ENCODE measurements at places on chromosomes 3 and 15.

DNA sequence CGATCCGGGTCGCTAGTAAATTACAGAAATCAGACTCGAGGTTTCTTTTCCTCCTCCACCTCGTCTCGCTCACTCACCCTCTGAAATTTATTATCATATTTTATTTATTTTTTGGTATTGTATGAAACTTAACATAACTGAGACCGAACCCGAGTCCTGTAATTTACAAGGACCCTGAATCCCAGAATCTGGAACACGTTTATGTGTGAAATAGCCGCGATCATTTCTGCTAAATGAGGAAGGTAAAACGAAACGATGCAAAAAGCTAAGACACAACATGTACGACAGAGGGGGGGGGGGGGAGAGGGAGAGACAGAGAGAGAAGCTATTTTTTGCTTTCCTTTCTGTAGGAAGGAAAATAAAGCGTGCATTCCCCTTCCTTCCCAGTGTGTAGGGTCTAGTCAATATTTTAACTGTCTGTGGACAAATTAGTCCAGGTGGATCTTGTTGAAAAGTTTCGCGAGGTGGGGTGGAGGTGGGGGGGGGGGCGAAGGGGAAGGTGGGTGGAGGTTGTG lies 1.6 kb downstream of the BBX start:
- no peak for DNase-seq

- DNase-seq = no peak
Observed at GRCh38 chr3:159751146-159751545, 237.5 kb upstream of the IL12A start.

DNA sequence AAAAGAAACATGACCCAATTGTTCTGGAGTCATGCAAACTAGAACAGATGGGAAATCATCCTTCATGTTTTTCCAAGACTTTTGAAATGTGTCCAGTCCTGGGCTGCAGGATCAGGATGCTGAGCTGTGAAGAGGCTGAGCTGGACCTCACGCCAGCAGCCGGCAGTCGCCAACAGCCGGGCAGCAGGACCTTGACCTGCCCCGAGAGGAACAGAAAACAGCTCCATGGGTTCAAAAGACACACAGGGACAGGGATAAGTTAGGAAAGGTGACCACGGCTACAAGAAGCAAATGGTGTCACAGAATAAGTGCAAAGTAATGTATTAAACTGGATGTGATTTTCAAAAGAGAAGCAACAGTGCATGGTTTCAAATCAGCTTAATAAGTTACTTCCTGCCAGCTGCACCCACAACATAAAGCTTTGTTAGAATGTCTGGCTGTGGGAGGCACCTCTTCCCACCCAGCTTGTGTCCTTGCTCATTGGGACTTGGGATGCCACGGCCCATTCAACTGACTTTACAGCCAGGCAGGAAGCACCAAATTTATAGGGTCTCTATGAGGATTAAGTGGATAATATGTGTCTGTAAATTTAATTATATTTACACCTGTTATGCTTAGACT lies 266.4 kb downstream of the GABRG3 start:
- no peak for DNase-seq

DNA sequence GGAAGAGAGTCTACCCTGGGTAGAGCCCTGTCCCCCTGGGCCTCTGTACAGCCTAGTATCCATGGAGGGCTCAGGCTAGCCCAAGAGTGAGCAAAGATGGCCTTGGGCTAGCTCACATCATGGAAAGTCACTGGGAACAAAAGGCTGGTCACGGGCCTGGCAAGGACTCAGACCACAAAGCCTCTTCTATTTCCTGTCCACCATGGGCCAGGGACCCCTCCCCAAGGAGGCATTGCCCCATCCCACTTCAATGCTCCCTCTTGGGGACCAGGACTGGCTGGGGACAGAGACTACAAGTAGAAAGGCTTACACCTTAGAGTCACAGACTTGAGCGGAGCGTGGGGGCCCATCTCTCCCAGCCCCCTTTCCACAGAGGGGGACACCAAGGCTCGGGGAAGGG lies 16.9 kb downstream of the DUSP7 start:
- DNase-seq = no peak

DNA sequence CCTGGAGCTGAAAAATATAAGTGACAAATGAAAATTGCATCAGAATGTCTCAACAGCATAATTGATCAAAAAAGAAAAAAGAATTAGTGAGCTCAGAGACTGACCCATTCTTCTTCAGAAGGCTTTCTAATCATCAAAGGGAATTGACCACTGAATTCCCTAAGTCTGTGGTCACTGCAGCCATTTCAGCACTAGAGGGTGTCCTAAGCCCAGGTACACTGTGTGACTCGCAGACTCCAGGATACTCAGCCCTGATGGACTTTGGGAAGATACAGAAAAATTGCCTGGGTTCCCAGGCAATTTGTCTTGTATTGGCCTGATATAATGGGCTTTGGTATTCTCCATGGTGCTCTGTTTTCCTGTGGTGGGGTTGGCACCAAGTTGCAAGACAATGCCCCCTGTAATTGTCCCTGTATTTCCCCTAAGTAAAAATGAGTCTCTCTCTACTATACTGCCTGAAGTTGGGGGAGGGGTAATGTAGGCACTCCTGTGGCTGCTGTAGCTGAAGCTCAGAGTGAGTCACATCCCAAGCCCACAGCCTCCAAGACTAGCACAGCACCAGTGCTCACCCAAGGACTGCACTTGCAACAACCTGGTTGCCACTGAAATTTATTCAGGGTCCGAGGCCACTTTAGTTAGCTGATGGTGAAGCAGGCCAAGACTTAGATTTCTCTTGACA lies 256.0 kb upstream of the STAC start:
- no peak for DNase-seq

DNA sequence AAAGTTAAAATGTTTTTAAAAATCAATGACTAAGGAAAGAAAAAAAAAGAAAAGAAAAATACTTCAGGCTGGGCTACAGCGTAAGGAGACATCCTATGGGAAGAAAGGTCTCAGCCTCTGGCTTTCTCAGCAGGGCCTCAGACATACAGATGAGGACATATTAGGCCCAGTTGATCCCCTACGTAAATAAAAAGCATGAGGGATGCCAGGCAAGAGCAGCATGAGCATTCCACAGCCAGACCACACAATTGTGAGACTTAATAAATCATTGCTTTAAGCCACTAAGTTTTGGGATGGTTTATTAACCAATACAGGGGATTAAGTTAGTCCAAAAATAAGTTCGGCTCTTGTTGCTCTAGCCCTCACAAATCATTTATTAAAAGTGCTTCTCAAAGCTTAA lies 394.1 kb upstream of the NECTIN3 start:
- DNase-seq = no peak

- DNase-seq = no peak
Observed at GRCh38 chr3:123330441-123330991, 118.4 kb downstream of the ADCY5 start.

GRCh38 chr3:112582244-112582874 lies 20.5 kb downstream of the SLC35A5 start:
- no peak for DNase-seq

GRCh38 chr3:108092501-108092900 lies 1.7 kb upstream of the CD47 start:
- no peak for DNase-seq

- DNase-seq = no peak
Observed at GRCh38 chr3:39438880-39439279, 28.6 kb upstream of the MOBP start.

- no peak for DNase-seq
Observed at GRCh38 chr3:156358232-156358631, 196.7 kb downstream of the SSR3 start.

DNA sequence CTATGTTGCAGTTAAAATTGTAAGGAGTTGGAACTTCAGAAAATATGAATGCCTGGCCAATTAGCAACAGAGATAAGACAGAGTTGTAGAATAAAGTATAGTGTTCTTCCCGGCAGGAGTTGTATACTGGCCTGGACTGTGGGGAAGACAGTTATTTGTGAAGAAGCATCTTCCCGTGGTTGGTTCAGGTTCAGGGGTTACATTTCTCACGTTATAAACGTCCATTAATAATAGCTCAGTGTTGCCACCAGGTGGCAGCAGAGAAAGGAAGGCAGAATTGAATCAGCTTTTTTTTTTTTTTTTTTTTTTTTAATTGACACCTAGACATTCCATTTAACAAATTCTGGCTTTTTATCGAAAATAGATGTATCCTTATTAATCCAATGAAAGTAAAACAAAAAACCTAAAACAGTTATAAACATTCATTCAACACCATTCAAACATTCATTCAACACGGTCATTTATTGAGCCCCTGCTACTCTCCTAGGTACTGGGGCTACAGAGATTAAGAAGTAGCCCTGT lies 66.4 kb upstream of the NR2E3 start:
- DNase-seq = peak; percentile 36

GRCh38 chr15:63491116-63491827 lies 13.1 kb upstream of the USP3 start:
- no peak for DNase-seq

DNA sequence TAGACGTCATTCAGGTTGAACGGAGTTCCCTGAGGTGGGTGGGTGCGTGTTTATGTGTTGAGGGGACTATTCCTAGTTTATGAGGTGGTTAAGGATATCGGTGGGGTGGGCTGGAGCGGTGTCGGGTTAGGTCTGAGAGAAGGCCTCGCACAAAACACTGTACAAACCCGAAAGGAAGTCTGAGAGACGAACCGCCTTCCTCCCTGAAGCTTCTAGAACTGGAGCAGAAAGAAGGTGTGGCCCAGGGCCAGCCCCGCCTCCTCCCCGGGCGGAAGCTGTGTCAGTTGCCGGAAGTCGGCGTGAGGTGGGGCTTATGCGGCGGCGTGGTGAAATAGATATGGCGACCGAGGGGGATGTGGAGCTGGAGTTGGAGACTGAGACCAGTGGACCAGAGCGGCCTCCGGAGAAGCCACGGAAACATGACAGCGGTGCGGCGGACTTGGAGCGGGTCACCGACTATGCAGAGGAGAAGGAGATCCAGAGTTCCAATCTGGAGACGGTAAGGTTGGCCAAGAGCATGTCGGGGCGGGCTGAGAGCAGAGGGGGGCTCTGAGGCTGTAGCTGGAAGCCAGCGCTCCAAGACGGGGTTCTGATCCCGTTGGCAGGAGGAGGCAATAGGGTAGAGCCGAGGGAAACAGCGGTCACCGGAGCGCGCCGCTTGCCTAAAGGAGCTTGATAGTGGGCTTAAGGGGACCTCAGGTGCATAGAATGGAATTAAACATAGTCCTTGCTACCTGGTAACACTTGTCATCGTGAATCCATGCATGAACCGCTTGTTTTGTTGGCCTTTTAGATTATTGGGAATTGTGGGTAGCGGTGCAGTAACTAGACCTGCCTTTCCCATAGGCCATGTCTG lies at the start of gene HYPK:
HYPK (plus strand) TSS at position 314 of the 856 bp plus-strand sequence; CDS start at position 338, 24 bp downstream.
- DNase-seq = peak; percentile 89

DNA sequence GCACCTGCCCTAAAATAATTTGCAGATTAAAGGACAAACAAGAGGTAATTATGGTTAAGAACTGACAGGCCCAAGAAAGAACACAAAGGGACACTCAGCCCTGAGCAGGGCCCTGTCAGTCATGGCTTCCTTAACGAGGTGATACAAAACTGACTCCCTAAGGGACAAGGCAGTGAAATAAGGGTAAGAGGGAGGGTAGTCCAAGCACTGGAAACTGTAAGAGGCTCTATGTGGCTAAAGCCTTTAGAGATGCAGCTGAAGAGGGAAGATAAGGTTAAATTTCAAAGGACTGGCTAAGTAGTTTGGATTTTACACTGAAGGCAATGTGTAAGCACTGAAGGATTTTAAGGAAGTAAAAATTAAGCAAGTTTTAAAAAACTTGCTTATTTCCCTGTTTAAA lies 3.9 kb downstream of the ATR start:
- DNase-seq = no peak

DNA sequence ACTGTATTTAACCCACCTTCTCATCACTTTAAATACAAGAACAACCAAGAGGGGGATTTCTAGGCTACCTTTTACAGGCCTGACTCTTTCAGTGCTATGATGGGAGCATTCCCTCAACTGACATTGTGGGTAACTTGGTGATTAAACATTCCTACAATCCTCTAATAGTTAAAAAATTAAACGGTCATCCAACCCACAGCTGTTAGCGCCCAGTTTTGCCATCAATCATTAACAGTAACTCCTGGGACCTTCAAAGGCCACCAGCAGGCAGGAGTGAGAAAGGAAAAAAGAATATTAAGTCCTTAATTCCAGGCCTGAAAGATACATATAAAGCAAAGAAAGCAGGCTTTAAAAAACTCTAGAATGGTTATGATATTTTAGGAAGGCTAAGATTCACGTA lies 512.1 kb downstream of the MAGI1 start:
- DNase-seq = no peak

GRCh38 chr3:44883999-44884431 lies 9.6 kb downstream of the TGM4 start:
- DNase-seq = no peak

- DNase-seq = no peak
Observed at GRCh38 chr3:64574194-64574593, 113.6 kb downstream of the ADAMTS9 start.

DNA sequence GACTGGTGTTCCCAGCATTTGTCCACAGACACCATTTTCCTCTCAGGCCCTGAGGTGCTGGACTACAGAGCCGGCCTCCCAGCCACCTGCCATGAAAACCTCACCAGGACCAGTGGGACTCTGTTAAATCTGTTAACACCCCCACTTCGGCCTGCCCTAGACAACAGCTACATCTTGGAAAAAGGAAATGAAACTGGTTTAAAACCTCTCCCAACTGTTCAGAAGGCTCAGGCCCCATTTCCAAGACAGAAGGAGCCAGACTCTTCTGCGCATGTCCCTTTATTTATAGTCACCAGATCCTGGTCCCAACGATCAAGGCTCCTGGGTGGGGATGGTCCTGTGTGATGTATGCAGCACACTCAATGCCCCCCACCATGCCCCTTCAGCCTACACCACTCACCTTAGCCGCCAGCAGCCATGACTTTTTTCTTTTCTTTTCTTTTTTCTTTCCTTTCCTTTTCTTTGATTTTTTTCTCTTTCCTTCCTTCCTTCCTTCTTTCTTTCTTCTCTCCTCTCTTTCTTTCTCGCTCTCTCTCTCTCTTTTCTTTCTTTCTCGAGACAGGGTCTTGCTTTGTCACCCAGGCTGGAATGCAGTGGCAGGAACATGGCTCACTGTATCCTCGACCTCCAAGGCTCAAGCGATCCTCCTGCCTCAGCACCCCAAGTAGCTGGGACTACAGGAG lies 25.5 kb upstream of the FLNB start:
- no peak for DNase-seq

DNA sequence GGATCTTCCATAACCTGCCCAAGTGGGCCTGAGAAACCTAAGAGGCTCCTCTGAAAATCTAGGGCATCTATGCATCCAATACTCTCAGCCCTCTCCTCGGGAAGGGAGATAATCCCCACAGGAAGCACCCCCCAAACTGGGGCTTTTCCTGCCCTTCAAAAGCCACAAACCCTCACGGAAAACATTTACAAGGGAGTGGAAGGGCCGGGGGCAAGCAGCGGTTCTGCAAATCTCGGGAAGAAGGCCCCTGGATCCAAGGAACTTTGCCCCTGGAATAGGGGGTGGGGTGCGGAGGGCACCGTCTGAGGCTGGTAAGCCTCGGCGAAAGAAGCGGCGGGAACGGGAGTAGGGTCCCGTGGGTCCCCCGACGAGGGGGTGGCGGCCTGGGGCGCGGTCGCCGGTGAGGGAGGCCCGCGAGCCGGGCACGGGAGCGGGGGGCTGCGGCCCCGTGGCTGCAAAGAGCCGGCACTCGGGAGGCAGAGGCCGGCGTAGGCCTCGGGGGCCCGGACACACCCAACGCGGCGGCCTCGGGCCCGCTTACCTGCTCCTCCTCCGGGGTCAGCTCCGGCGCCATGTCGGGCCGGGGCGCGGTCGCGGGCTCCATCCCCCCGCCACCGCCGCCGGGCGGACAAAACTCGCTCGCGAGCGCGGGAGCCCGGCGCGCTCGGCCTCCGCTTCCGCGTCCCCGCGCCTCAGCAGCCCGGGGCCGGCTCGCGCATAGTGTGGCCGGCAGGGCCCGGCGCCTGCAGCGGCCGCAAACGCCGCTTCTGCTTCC lies 755 bp downstream of the PTPN9 start:
- no peak for DNase-seq

GRCh38 chr3:129441782-129442181 lies 1.8 kb downstream of the IFT122 start:
- DNase-seq = no peak
